HCEC 1CT (cell line): ENCODE measurements at places on chromosomes 13 and 19.

DNA sequence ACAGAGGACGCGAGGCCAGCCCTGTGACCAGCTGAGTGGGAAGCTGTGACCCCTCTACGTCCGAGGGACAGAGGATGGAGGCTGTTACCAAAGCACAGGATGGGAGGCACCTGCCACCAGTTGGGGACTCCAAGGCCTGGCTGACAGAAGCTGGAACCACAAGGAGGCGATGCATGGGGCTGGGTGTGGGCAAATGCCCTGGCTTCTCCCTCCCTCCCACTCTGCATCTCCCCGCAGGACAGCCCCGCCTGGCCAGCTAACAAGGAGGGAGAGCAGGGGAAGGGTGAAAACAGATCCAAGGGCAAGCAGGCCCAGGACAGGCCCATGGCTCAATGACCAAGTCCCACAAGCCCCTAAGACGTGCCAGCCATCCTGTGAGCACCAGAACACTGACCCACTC lies 28.6 kb downstream of the AKT2 start:
- DNase-seq = no peak

GRCh38 chr19:48959341-48960239 lies 4.9 kb downstream of the BAX start:
- no peak for DNase-seq

GRCh38 chr13:95929430-95929829 lies 123.8 kb downstream of the UGGT2 start:
- no peak for DNase-seq

DNA sequence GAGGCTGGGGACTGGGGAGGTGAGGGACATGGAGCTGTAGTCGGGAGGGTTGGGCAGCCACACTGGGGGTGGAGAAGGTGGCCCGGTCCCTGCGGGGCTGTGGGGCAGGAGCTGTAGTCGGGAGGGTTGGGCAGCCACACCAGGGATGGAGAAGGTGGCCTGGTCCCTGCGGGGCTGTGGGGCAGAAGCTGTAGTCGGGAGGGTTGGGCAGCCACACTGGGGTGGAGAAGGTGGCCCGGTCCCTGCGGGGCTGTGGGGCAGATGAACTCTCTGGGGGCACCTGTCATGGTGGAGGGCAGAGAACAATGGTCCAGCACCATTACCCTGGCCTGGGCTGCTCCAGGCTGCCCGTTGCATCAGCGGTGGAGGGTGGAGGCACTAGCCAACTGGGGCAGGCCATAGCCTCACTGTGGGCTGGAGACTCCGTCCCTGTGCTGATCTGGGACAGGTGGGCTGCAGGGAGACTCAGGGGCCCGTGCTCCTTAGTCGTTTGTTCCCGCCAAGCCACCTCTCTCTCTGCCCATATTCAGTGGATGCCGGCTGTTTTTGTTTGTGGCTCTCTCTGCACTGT lies 51.4 kb downstream of the ATP11A start:
- DNase-seq = no peak

DNA sequence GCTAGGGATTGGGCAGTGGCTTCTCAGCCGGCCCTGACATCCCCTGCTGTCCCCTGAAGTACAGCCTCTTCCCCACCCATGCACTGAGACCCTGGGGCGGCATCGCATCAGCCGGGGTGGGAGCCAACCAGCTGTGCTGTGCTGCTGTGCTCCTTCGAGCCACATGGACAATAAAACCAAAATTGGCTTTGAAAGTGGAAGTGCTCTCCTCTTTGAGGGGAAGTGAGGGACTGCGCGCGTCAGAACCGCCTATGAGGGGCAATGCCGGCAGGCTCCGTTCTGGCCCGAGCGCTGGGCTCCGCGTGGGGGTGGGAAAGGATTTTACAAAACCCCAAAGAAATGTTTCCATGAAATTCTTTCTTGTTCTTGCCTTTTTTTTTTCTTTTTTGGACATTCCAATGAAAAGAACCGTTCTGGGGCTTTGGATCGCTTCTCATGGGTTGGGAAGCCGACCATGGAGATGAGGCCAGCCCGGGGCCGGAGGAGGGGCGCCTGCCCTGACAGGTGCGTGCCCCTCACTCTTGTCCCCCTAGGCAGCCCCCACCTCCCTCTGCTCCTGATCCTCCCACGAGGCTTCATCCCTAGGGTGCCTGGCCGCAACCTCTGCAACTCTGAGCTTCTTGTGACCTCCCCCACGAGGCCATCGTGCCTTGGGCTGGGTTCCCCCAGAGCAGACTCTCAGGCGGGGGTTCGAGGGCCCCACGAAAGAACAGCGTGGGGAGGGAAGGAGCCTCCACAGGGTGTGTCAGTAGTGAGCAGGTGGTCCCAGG lies 22.6 kb downstream of the KLHL26 start:
- no peak for DNase-seq

- peak; percentile 69 for DNase-seq
Measured at GRCh38 chr13:31638577-31638976, 100.7 kb upstream of the RXFP2 start.

GRCh38 chr19:14361824-14362223 lies 19.4 kb upstream of the ADGRE5 start:
- peak; percentile 21 for DNase-seq
